Activated CD8-positive, alpha-beta T cell treated with anti-CD3 and anti-CD28 coated beads, Interleukin-2, amount 10 ng/mL, durations not matched to agents 7 days and 5 days (primary cell): ENCODE measurements at places on chromosomes 11 and 22.

DNA sequence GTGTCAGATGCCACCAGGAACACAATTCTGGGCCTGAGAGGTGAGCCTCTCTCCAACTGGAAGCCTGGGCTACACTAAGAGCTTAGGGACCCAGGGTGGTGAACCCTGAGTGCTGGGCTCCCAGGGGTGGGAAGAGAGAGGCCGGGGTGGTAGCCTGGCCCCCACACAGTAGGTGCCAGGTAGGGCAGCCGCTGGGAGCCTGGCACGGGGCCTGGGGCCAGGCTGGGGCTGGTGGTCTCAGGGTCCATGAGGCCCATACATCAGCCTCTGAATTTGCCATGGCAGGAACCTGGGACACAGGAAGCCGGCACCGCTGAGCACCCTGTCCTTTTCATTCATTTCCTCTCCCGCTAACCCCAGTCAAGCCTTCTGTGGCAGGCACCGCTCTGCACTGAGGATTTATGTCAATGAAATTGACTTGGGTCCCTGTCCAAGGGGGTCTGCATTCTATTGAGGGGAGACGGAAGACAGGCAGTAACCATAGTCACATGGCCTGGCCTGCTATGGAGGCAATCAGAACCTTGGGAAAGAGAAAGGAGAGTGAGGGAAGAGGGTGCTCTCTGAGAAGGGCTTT is 8.6 kb downstream of the MYEOV start:
- peaks cover 32% of the 10 kb centered on the region for H3K4me1 ChIP-seq
- no peak overlapping the region for H3K4me3 ChIP-seq
- DNase-seq, result no peak
- no peaks in the 10 kb centered on the region for H3K27me3 ChIP-seq
- H3K27ac ChIP-seq, result peak overlapping the region; percentile 7

GRCh38 chr11:34243600-34244464 is 114.0 kb downstream of the ABTB2 start:
- H3K27ac ChIP-seq, result no peak overlapping the region
- peaks cover 3% of the 10 kb centered on the region for H3K36me3 ChIP-seq
- DNase-seq, result peak; percentile 56
- H3K4me1 ChIP-seq, result peaks cover 61% of the 10 kb centered on the region

DNA sequence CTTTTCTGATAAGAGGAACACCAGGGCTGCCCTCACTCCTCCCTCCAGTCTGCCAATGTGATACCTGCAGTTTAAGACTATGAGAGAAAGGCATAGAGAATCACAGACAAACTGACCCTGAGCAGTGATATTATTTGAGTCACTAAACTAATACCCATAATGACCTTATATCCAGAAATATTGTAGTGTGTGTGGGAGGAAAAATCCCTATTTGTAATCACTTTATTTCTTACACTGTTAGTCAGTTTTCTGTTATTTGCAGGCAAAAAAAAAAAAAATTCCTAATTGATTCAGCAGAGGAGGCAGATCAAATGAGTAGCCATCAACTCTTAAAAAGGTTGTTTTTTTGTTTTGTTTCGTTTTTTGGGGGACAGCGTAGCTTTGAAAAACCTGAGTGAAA is 82.5 kb downstream of the MAML2 start:
- H3K27ac ChIP-seq, result peak overlapping the region; percentile 60
- no peaks in the 10 kb centered on the region for H3K27me3 ChIP-seq
- DNase-seq, result no peak
- peaks cover 81% of the 10 kb centered on the region for H3K4me1 ChIP-seq

DNA sequence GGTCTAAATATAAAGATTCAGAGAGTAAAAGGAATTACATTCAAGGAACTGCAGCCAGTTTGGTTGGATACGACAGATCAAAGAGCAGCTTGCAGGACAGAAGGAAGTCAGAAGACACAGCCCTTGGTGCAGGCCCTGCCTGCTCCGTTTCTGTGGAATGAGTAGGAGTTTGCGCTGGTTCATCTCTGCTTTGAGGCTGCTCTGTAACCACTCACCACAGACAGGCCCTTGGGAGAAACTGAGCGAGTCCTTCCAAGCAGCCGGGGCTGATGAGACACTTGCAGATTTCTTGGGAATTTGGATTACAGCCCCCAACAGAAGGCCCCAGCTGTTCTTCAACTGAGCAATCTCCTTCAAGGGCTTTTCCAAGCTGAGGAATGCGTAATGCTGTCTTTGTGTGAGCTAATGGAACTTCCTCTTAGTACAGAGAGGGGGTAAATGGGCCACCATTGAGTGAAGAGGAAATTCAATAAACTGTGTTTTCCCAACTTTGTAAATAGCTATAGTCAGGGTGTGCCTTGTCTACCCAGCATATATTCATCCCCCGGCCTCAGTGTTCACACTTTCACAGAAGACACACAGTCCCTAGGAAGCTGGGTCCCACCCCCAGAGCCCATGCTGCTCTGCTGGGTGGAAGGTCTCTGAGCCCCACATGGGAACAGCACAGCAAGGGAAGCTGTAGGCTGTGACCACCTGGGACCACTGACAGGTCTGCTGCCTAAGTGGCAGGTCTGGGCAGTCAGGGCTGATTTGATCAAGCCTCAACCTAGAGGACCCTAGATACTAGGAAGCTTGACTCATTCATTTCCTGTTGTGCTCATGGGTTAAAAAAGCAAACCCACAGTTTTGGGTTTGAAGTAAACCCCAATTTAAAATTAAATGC is 16.6 kb downstream of the IL10RA start:
- DNase-seq, result peak; percentile 70
- H3K27me3 ChIP-seq, result no peaks in the 10 kb centered on the region
- H3K27ac ChIP-seq, result peak overlapping the region; percentile 98
- H3K36me3 ChIP-seq, result peaks cover 77% of the 10 kb centered on the region

GRCh38 chr11:90476442-90477007 is 253.7 kb upstream of the CHORDC1 start:
- no peak overlapping the region for H3K4me3 ChIP-seq
- H3K4me1 ChIP-seq, result no peaks in the 10 kb centered on the region
- H3K27me3 ChIP-seq, result no peaks in the 10 kb centered on the region
- peak; percentile 28 for DNase-seq
- no peak overlapping the region for H3K27ac ChIP-seq
- no peaks in the 10 kb centered on the region for H3K36me3 ChIP-seq

GRCh38 chr22:50398831-50399648 is 55.9 kb downstream of the PPP6R2 start:
- no peak for DNase-seq
- H3K36me3 ChIP-seq, result peaks cover 33% of the 10 kb centered on the region
- H3K27ac ChIP-seq, result peak overlapping the region; percentile 73

- peaks cover 8% of the 10 kb centered on the region for H3K27me3 ChIP-seq
- no peak overlapping the region for H3K27ac ChIP-seq
- no peak overlapping the region for H3K4me3 ChIP-seq
- H3K36me3 ChIP-seq, result no peaks in the 10 kb centered on the region
Observed at GRCh38 chr22:27086080-27087044, 429.0 kb downstream of the MIAT start.

DNA sequence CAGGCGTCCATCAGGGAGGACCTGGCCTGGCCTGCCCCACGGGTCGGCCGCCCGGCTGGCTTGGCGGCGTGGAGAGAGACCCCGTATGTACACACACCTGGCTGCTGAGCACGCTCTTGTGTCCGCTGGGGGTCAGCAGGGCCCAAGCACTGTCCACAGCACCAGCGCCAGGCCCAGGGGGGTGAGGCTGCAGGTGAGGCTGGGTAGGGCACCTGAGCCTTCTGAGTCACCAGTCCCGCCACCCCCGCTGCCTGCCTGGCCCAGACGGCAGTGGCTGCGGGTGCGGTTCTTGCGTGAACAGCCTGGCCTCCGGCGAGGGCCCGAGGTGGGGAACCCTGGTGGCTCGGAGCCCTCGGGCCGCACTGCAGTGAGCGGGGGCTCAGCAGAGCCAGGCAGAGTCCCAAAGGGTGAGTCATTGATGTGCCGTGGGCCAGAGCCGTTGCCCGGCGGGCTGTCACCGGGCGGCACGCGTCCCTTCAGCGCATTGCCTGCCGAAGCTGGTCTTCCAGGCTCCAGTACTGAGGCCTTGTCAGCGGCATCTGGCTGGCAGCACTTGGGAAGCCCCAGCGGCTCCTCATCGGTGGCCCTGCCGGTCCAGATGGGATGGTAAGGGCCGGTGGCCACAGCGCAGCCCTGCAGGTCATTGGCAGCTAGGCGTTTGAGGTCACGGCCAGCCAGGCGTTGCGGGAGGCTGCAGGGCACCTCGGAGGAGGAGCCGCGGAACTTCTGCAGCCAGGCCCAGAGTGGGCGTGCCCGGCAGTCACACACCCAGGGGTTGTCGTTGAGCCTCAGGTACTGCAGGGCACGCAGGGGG is 26.3 kb downstream of the RTN4R start:
- no peaks in the 10 kb centered on the region for H3K27me3 ChIP-seq

DNA sequence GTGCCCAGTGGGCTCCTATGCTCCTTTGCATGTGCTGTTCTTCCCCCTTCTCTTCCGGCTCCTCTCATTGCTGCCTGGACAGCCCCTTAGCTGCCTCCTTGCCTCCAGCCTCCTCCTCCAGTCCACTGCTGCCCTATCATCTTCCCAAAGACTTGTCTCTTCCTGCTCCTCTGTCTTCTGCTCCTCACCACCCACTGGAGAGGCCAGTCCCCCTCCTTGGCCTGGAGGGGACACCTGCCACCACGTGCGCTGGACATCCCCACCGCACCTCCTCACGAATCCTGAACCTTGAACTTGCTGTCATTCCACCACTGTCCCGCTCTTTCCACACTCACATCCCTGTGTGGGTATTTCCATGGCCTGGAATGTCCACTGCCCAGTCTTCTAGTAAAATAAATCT is 49.8 kb downstream of the MICAL2 start:
- H3K4me1 ChIP-seq, result peaks cover 60% of the 10 kb centered on the region
- H3K27me3 ChIP-seq, result no peaks in the 10 kb centered on the region
- H3K4me3 ChIP-seq, result no peak overlapping the region
- no peak overlapping the region for H3K27ac ChIP-seq
- no peak for DNase-seq

DNA sequence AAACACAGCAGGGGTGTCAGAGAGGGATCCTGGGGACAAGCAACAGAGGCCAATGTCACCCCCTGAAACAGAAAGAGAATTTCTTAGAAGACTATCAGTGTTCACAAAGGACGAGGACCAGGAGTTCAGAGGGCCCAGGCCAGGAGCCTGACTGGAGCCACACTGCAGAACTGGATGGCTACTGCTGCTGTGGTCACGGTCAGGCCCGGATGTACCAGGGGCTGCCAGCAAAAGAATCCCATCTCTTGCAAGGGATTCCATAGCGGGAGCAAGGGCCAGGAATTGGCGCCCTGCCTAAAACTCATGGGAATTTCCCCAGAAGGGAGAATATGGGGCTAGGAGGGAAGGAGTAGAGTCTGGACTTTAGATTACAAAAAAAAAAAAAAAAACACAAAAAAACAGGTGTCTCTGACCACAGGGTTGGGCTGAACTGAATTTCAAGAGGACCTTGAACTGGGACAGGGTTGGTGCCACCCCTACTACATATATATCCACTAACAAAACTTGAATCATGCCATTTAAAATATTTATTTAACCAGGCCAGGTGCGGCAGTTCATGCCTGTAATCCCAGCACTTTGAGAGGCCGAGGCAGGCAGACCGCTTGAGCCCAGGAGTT is 15.7 kb upstream of the KCTD14 start:
- no peaks in the 10 kb centered on the region for H3K27me3 ChIP-seq
- H3K4me3 ChIP-seq, result no peak overlapping the region
- H3K4me1 ChIP-seq, result peaks cover 16% of the 10 kb centered on the region
- DNase-seq, result no peak

DNA sequence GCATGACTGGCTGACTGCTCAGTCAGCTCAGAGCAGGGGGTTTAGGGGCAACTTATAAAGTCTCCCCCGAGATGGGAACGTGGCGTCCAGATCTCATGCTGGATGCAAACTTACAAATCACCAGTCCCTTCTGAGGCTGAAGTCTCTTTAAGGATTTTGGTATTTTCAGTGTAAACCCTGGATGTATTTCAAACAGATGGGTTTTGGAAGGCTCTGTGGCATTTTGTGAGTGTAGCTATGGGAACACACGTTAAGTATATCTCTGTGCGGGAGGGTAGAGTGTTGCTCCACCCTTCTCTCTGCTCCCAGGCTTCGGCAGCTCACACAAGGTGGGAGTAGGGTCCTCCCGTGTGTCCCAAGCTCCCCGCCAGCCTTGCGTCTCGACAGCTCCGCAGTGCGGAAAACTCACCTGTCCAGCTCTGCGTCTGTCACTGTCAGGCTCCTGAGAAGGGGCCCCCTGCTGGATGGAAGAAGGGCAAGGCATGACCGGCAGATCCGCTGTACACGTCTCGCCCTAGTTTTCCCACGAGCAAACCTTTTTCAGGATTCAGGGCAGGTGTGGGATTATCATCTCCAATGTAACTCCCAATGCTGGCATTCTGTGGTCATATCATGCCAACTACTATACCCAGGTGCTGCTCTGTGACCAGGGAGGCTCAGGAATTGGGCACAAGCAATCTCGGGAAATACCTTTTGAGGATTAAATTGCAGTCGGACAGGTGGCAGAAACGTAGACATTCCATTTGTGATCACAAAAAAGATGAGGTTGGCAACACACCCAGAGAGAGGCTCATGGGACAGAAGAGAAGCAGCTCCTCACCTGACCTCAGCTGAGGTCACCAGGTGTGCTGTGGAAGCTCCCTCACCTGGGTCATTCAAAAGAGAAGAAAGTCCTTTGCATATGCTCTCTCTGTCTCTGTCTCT is 313.9 kb upstream of the B3GAT1 start:
- H3K36me3 ChIP-seq, result no peaks in the 10 kb centered on the region
- peaks cover 10% of the 10 kb centered on the region for H3K27me3 ChIP-seq
- no peak overlapping the region for H3K27ac ChIP-seq
- H3K4me1 ChIP-seq, result no peaks in the 10 kb centered on the region
- no peak for DNase-seq

- peaks cover 1% of the 10 kb centered on the region for H3K36me3 ChIP-seq
- peak; percentile 46 for DNase-seq
- no peak overlapping the region for H3K4me3 ChIP-seq
- H3K27me3 ChIP-seq, result peaks cover 3% of the 10 kb centered on the region
- peak overlapping the region; percentile 69 for H3K27ac ChIP-seq
Observed at GRCh38 chr11:124923296-124923695, 4.2 kb downstream of the HEPN1 start.

GRCh38 chr22:42277232-42277753 is 6.8 kb upstream of the TCF20 start:
- no peak overlapping the region for H3K27ac ChIP-seq
- H3K36me3 ChIP-seq, result no peaks in the 10 kb centered on the region

- no peak overlapping the region for H3K4me3 ChIP-seq
- H3K27me3 ChIP-seq, result peaks cover 11% of the 10 kb centered on the region
- peak overlapping the region; percentile 98 for H3K27ac ChIP-seq
- H3K4me1 ChIP-seq, result peaks cover 49% of the 10 kb centered on the region
- peaks cover 10% of the 10 kb centered on the region for H3K36me3 ChIP-seq
- DNase-seq, result no peak
Observed at GRCh38 chr22:48096851-48097665, 1334.6 kb downstream of the TBC1D22A start.

- peak overlapping the region; percentile 99 for H3K27ac ChIP-seq
- H3K27me3 ChIP-seq, result no peaks in the 10 kb centered on the region
- peaks cover 37% of the 10 kb centered on the region for H3K36me3 ChIP-seq
- DNase-seq, result peak; percentile 27
Observed at GRCh38 chr22:41799486-41800347, 762 bp upstream of the CCDC134 start.

DNA sequence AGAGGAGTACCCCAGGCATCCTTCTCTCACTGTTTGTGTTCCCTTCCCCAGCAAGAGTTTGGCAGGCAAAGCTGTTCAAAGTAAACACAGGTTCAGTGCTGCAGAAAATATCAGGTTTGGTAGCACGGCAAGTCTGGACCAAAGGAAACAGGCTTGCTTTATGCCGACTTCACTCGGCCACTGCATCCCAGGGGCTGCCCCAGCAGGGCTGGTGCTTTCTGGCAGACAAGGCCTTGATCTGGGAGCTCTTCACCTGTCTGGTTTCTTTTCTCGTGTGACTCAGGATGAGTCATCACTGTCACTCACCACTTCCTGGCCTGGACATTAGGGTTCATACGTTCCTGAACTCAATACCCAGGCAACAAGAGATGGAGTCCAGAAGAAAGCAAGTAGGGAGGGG is 52.6 kb upstream of the NAV2 start:
- no peaks in the 10 kb centered on the region for H3K36me3 ChIP-seq
- H3K27me3 ChIP-seq, result peaks cover 4% of the 10 kb centered on the region
- peak; percentile 26 for DNase-seq
- H3K4me1 ChIP-seq, result peaks cover 6% of the 10 kb centered on the region
